ENCODE measurements at places on chromosomes 1 and 21.

DNA sequence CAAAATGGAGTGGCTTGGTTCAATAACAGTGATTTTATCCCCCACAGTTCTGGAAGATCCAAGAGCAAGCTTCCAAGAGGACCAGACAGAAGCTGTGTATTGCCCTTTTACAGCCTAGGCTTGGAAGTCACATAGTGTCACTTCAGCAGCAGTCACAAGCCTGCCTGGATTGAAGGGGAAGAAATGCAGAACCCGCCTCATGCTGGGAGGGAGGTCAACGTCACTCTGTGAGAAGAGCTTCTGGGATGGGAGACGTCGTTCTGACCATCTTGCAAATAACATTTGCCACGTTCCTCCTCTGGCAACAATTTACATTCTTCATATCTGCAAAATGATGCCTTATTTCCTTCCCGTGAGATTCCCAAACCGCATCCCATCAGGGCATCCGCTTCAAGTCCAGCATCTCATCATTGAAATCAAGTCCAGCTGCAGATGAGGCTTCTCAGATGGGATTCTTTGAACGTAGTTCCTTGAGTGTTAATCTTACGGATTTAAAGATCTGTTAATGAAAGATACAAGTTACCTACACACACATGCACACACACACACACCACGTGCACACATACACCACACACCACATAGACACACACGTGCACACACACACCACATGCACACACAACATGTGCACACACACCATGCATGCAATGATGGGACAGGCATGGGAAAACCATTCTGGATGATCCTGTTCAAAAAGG lies 23.9 kb upstream of the KIF1B start:
- DNase-seq = no peak

GRCh38 chr1:235941876-235942624 lies 75.3 kb upstream of the LYST start:
- DNase-seq = no peak

DNA sequence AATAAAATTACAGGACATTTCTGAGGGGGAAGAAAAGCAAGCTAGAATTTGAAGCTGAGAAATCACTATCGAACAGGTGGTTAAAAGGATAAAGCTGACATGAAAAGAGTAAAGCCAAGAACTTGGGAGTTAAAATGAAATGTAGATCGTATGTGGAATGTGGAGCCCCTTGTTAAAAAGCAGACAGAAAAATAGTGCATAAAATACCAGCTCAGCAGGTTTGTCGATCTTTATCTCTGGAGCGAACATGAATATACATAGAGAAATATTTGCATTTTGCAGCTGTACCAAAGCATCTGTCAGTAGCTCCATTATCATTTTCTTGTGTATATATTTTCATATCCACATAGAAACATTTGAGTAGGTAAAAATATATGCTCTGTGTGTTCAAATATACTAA lies 73.6 kb upstream of the CDC42BPA start:
- DNase-seq = no peak

GRCh38 chr1:36992139-36992943 lies 42.0 kb downstream of the GRIK3 start:
- no peak for DNase-seq

DNA sequence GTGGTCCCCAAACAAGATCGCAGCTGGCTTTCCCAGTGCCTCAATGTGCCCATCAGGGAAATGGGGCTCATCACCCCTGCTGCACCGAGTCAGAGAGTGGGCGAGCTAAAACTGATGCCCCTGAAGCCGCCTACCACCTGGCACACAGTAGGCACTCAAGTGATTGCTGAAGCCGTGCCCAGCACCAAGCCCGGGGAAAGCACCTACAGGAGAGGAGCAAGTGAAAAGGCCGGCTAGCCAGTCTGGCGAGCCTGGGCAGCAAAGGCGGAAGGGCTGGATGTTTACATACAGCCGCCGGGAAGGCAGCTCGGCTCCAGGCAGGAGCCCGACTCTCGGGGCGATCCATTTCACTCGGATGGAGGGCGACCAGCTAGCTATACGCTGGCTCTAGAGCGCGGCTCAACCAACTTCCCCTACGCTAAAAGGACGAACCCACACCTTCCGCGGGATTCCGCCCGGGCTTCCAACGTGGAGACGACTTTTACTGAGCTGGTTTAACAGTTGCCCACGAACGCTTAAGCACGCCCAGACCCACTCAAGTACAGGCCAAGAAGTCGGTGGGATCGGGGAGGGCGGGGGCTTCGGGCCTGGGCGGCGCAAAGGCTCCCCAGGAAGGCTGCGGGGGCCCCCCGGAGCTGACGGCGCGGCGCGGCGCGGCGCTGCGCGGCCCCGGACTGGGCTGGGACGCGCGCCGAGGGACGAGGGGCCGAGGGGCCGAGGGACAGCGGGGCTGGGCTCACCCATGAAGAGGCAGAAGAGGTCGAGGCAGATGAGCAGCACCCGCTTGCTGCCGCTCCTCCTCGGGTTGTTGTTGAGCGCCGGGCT lies 1.0 kb downstream of the PLPP3 start:
- DNase-seq = peak; percentile 71

DNA sequence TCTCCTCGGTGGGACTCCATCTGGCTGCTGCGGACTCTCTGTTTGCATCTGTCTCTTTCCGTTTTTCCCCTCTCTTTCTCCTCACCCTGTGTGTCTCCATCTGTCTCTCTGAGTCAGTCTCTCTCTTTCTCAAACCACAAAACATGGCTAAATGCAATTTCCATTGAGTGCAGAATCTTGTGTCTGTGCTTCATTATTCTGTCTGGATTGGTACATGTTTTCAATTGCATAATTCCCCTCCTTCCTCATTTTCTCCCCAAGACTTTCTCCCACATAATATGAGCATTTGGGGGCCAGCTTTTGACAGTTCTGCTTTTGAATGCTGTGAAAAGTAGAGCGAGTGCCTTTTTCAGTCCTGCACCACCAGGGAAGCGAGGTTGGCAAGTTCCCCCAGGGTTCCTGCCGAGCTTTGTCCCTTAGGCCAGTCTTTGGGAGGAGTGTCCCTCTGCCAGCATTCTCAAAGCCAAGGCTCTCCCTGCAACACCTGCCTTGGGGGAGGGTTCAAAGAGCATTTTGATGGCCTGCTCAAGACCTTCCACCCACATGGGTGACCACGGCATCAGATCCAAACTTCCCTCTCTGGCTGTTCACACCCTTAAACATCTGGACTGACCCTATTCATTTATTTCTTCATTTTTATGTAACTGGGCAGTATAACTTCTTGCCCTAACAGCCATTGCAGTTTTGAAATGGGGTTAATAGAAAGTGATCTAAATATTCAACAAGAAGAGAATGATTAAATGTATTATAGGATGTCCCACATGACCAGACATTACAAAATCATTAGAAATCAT lies 32.8 kb upstream of the SCMH1 start:
- DNase-seq = no peak

- DNase-seq = peak; percentile 27
Observed at GRCh38 chr1:77044133-77044849, 174.9 kb downstream of the PIGK start.

DNA sequence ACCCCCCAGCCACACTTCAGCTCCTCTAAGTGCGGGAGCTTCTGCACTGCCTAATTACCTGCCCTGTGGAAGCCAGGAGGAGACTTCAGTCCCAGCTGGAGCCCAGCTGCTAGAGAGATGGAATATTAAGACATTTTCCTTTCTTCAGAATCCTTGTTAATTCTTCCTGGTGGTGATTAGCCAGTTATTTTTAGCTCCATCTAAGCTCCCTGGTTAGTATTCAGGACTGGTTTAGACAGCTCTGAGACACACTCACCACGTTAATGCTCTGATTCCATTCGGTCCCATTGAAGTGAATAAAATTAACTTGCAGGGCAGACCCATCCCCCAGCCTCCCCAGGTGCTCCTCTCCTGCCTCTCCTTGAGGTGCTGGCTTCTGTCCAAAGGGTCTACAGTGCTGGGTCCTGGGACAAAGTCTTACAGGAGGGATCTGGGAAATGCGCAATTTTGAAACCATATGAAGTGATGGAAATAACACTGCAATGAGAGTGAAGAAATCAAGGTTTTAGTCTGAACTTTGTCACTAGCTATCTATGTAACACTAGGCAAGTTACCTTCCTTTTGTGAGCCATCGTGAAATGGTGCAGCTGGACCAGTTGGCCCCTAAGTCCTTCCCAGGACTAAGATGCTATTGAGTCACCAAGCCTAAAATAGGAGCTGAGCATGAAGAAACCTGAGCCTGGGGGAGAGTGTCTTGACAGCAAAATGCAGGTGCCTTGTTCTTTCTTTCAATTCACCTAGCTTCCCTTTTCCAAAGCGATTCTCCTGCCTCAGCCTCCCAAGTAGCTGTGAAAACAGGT lies 117.4 kb upstream of the ATP1A1 start:
- DNase-seq = no peak

GRCh38 chr1:11784256-11784992 lies 21.3 kb downstream of the MTHFR start:
- no peak for DNase-seq

DNA sequence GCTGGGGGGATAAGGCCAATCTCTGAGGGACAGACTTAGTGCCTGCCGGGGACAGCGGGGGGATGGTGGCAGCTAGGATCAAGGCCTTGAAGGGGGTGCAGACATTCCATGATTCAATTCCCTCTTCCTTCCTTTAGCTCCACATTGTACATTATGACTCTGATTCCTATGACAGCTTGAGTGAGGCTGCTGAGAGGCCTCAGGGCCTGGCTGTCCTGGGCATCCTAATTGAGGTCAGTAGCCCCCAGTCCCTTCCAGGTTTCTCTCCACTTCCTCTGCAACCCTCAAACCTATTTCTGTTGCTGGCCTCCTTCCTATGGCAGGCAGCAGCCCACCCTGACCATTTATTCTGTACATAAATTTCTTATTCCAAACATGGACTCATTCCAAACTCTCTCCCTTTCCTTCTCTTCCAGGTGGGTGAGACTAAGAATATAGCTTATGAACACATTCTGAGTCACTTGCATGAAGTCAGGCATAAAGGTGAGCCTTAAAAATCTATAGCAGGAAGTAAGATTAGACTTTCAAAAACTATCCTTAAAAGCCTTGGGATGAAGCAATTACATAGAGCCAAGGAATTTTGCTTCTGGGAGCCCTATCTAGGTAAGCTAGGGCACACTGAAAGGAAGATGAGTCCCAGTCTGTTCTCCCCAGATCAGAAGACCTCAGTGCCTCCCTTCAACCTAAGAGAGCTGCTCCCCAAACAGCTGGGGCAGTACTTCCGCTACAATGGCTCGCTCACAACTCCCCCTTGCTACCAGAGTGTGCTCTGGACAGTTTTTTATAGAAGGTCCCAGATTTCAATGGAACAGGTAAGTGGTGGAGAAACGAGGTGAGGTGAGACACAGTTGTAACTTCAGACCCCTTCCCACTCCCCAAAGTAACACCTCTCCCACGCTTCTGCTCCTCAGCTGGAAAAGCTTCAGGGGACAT lies 5.1 kb downstream of the CA14 start:
- no peak for DNase-seq

- no peak for DNase-seq
Observed at GRCh38 chr1:191690931-191691330, 467.3 kb upstream of the RGS18 start.

DNA sequence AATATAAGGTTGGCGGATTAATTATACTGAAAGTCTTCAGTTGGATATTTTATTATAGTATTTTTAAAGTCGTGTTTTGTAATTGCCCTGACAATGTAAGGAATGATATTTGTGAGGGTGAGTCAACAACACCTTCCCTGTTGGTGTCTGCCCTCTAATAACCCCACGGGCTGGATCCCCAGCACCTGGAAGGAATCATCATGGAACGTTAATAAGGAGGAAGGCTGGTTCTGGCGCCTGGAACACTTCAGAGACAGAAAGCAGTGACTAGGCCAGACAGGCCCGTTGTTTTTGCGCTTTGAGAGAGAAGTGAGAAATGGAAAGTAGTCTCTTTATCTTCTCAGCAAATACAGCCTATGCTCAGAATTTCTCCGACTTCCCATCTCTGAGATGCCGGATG lies 31.6 kb downstream of the TEX35 start:
- no peak for DNase-seq

Data from ecto neural progenitor cell (in vitro differentiated cells).